ENCODE measurements at places on chromosomes 12 and 14. TPM values are rescaled to one million over a fixed set of nuclear protein-coding genes. Genes with fewer than 3 reads are reported as not detected.

Gene CMA1
- not detected for total RNA-seq

Gene CCDC177
- not detected for total RNA-seq

Gene SERPINA12
- total RNA-seq: not detected

Gene ITPR2
- 2.4 TPM for total RNA-seq

Gene SYNDIG1L
- not detected for total RNA-seq

Gene ZDHHC22
- 0.11 TPM for total RNA-seq

Gene SIX6
- not detected for total RNA-seq

Gene BICDL1
- total RNA-seq: 2.3 TPM

Gene KCNH5
- not detected for total RNA-seq
